Astrocyte of the hippocampus (primary cell): ENCODE measurements at places on chromosomes 12 and 14.
A peak's percentile ranks its signal among the peaks of the same experiment; 100 is the strongest.

GRCh38 chr14:97250931-97251330 lies 453.7 kb downstream of the VRK1 start:
- DNase-seq = no peak

DNA sequence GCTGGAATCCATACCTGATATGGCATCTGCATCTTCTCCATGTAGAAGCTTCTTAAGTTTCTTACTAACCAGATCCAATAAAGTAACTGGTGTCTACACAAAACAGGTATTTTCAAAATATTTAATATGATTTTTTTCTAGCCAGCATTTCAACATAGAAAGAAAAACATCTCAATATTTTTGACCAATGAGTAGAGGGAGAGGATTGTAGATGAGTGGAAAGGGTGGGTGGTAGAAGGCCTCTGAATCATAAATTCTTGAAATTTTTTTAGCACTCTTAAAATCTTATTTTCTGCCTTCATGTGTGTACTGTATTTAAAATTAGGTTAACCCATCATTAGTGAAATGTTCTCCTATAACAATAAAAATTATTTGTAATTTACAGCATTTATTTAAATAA lies 18.0 kb downstream of the DEPDC4 start:
- DNase-seq = no peak

DNA sequence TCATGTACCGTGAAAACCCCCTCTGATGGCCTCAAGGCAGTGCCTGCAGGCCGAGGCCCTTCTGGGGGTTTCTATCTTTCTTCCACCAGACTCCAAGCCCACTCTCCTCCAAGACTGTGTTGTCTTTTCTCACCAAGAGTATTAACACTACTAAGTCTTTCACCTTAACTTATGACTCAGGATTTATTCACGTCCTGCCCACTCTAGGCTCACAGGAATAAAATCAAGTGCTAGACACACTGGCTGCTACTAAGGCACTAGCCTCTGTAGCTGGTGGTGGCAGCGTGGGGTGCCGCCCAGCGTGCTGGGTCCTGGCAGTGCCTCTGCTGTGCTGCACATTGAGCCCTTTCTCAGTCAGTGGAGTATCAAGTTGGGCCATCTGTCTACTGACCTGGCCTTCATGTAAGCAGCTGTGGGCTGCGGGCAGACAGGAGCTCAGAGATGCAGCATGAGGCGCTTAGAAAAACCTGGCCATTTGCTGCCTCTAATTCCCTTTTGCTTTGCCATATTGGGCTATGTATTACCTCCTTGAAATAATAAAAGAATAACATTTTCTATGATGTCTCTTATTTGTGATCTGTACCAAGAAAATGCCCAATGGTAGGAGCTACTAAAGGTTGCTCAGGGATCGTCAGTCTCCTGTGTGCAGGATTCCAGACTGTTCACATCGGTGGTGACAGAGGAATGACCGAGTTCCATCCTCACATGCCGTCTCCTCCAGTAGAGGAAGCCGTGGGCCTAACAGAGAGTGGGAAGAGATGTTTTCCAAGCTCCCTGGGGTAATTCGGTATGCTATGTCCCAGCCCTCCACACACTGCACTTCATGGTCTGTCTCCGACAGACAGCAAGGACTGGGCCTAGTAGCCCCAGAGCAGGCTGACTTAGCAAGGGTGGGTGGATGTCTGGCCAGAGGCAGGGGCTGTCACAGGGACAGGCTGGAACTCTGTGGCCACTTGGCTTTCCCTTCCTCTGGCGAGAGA lies 39.9 kb downstream of the MAX start:
- DNase-seq = no peak

- peak; percentile 11 for DNase-seq
Observed at GRCh38 chr14:77892381-77892871, 92.5 kb downstream of the ADCK1 start.

DNA sequence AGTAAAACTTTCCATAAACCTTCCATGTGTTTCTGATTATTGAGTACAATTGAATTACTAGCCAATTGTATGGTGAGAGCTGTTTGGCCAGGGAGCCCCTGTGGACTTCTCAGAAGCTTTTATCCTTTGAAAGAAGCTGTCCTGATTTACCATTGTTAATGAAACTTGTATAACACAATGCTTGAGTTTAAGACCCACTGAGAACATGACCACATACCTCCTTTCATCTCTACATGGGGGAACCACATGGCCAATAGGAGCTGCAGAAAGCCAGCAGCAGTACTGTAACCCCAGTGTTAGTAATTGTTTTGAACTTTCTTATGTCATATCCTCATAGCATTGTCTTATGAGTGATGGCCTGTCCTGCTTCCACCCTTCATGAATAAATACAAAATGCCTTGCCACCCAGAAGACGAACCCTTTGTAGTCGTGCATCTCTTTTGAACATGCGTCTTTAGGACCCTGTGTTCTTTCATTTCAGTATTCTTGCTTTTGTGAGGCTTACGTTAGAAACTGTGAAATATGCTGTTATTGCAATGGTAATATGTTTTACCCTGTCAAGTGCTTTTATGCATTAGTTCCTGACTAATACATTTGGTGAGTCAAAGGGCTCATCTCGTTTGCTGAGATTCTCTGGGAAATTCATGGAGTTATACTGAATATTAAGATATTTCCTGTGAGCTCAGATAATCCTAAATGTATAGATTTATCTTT lies 815.7 kb downstream of the NRXN3 start:
- DNase-seq = peak; percentile 72

DNA sequence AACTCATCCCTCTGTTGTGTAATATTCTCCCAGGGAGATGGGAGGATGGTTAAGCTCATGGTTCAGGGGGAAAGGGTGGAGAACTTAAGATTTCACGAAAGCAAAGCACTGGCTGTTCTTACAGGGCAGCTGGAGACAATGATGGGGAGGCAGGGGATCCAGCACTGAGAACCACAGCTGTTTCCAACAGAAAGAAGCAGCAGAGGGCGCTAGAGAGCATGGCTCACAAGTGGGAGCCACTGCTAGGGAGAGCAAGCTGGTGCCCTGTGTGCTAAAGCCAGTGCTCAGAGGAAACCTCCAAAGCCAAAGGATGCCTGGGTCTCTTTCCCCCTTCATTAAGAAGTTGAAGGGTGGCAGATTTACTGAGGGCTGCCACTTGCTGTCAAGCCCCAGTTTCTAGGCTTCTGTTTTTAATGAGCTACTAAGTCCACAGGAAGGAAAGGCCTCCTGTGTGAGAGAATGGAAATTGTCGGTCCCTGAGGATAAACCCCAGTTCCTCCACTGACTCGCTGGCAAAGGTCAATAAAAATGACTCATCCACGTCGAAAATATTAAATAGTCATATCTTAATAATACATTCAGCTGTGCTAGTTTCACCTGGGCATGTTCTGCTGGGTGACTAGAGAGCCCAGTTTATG lies 199.7 kb downstream of the ANO2 start:
- peak; percentile 63 for DNase-seq

DNA sequence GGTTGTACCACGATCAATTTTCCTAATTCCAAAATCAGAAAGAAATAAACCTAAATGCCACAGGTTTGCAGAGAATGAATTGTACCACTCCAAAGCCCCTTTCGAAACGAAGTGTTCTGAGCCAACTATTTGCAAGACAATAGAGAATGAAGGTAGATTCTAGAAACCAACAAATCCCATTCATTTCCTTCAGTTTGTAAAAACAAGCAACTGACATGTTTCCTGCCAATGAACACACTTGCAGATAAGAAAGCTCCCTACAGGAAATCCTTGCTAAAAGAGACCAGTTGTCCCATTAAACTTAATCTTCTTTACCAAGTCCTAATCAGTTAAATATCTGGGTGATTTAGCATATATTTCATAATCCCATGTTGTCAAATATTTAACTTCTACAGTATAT lies 198.4 kb upstream of the FOXN3 start:
- peak; percentile 50 for DNase-seq

DNA sequence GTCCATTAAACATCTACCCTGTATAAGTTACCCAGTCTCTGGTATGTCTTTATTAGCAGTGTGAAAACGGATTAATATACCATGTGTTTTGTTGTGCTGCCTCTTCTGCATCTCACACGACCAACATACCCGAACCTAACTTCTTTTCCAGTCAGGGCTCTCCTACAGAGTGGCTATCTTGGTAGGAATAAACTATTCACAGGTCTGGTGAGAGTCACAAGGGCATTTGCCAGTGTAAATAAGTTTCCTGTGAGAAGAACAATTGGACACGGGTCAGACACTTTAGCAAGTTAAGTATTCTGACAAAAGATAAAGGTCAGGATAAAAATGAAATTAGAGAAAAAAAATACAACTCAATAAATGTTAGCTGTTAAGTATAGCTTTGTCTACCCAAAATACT lies 60.9 kb downstream of the MYF5 start:
- peak; percentile 35 for DNase-seq

- no peak for DNase-seq
Observed at GRCh38 chr12:123286652-123287373, 15.2 kb upstream of the CDK2AP1 start.

- DNase-seq = no peak
Observed at GRCh38 chr12:121159467-121160307, 27.0 kb downstream of the P2RX7 start.

DNA sequence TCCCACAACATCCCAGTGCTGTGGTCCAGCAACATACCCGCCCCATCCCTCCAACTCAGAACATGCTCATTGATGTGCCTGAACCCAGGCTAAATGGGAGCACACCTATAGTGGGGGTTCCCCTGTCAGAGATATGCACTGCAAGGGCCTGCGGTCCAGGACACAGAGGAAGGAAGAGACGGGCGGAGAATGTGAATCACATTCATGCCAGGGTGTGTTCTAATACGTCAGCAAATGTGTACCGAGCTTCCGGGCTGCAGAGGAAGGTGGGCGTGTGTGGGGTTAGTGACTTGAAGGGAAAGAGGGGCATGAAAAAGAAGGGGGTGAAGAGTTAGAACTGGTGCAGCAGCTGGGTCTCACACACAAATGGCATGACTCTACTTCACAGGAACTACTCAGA lies 83.7 kb downstream of the DPF3 start:
- DNase-seq = no peak

DNA sequence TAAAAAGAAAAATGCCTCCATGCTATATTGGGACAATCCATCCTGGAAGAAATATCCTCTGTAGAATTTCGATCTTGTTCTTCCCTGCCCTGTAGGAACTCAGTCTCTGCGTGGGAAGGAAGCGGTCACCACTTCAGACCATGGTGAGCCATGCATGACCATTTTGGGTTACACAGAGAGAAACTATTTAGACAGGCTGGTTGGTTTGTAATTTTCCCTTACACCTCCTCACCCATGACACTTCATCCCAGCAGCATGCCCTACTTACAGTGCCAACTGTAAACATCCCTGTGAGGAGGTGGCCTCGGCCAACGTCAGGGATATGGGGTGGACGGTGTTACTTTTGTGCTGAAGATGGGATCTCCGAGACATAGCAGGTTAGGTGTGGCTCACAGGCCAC lies 121.4 kb downstream of the SMOC1 start:
- no peak for DNase-seq

- DNase-seq = peak; percentile 53
Observed at GRCh38 chr12:43151441-43151981, 400.5 kb downstream of the ADAMTS20 start.

DNA sequence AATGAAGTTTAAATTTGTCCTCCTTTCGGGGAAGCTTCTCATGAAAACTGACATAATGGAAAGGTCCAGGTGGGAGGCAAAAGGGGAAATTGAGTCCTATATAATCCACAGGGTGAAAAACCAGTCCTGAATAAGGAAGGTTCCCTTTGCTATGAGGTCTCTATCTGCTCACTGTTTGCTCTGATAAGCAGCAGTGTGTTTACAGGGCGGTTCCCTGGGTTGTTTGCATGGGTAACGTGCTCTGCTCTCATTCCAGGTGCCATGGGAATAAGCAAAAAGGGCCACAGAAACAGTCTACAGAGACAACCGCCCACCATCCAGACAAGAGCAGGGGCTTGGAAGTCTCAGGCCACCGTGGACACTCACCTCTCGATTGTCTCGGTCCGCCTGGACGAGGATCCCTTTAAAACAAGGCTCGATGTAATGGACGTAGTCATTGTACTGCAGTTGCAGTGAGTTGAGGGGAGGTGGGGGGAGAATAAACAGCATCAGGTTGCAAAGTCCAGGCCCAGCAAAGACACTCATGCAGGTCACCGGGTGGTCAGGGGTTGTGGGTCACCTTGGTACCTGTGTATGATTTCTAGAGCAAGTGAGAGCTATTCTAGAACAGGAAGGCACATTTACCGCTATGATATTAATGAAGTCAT lies 32.7 kb downstream of the CACNA2D4 start:
- DNase-seq = no peak

GRCh38 chr12:52525661-52526499 lies 5.7 kb upstream of the KRT5 start:
- no peak for DNase-seq

- peak; percentile 43 for DNase-seq
Observed at GRCh38 chr12:81811061-81811777, 52.1 kb upstream of the PPFIA2 start.

GRCh38 chr14:70029296-70030132 lies 150.3 kb downstream of the SMOC1 start:
- no peak for DNase-seq

DNA sequence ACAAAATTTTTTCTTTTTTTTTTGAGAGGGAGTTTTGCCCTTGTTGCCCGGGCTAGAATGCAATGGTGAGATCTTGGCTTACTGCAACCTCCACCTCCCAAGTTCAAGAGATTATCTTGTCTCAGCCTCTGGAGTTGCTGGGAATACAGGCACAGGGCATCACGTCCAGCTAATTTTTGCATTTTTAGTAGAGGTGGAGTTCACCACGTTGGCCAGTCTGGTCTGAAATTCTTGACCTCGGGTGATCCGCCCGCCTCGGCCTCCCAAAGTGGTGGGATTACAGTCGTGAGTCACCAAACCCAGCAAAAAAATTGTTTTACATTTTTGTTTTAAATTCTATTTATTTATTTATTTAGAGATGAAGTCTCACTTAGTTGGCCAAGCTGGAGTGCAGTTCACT lies 4.7 kb upstream of the SLC2A14 start:
- DNase-seq = no peak

DNA sequence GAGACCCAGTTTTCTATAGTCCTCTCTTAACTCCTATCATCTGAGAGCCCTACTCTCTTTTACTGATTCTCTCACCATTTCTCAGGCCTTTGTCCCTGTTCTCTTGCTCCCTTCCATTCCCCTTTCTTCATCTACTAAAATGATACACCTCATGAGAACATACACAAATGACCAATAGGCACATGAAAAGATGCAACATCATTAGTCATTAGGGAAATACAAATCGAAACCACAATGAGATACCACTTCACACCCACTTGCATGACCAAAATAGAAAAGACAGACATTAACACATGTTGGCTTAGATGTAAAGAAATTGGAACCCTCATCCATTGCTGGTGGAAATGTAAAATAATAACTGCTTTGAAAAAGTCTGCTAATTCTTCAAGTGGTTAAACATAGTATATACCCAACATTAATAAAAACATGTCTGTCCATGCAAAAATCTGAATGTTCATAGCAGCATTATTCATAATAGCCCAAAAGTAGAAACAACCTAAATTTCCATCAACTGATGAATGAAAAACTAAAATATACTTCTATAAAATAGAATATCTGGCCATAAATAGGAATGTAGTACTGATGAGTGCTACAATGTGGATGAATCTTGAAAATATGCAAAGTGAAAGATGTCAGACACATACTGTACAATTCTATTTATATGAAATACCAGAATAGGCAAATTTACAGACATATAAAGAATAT lies 66.0 kb downstream of the DENND5B start:
- peak; percentile 30 for DNase-seq

GRCh38 chr12:64082866-64083268 lies 139.2 kb downstream of the KICS2 start:
- no peak for DNase-seq
